ENCODE measurements at places on chromosomes 1 and 21.

DNA sequence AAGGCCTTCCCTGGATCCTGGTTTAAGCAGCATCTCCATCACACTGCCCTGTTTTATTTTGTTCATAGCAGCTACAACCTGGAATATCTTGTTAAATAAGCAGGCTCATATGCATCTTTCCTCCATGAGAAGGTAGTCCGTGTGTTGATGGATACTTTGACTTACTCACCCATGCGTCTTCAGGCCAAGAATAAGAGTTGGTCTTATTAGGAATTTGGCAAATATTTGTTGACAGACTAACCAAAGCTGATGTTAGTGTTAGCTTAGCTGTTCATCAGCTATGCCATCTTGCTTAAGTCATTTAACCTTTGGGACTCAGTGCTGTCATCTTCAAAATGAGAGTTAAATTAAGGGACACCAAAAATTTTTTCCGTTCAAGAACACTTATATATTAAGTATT is 59.2 kb downstream of the SASS6 start:
- DNase-seq, result no peak

- DNase-seq, result no peak
Observed at GRCh38 chr1:70066711-70067110, 138.7 kb downstream of the LRRC40 start.

DNA sequence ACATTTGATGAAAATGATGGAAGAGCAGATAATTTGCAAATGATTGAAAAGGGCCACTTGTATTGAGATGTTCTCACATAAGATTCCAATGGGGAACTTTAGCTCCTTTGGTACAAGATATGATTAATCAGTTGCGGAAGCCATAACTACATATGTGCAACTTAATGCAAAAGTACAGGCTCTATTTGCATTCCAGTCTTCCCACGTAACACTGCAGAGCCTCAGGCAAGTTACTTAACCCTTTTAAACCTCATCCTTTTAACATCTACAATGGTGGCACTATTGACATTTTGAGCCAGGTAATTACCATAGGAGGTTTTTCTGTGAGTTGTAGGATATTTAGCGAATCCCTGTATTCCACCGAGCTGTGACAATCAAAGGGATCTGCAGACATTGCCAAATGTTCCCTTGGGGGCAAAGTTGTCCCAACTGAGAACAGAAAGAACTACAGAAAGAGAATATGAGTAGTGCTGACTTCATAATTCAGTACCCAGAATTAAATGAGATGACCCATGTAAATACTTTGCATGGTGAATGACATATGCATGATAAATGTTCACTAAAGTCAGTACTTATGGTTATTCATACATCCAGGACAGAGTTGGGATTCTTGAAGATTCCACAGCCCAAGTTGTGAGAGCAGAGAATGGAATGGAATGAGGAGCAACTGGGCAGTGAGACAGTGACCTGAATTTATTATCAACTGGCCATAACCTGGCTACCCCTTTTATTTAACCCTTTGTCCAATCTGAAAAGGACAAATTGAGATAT is 62.6 kb downstream of the SPAG17 start:
- DNase-seq, result no peak

- peak; percentile 24 for DNase-seq
Observed at GRCh38 chr1:113770031-113770430, 10.7 kb upstream of the PHTF1 start.
